ENCODE measurements at places on chromosomes 4 and X.

GRCh38 chr4:109172301-109172700, 130.2 kb downstream of the COL25A1 start:
- no peak for DNase-seq

DNA sequence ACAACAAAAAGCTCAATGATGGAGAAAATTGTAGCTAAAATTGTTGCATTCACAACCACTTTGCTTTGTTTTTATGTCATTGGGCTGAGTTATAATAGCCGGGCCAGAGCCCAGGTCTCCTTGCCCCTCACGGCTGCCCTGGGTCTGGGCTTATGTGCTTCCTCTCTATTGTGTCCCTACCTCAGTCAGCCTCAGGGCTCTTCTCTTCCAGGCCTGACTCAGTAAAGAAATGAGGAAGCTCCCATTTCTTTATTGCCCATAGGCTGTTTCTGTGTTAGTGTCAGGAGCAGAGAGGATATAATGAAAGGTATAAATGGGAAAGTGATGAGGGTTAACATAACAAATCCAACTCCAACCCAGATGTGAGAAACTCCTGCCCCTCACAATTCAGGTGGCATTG, 18.0 kb downstream of the BST1 start:
- no peak for DNase-seq

- no peak for DNase-seq
These were observed 22.2 kb downstream of the MAML3 start for GRCh38 chr4:140131675-140132229.

GRCh38 chr4:7359400-7360062, 75.2 kb downstream of the PSAPL1 start:
- DNase-seq: no peak

DNA sequence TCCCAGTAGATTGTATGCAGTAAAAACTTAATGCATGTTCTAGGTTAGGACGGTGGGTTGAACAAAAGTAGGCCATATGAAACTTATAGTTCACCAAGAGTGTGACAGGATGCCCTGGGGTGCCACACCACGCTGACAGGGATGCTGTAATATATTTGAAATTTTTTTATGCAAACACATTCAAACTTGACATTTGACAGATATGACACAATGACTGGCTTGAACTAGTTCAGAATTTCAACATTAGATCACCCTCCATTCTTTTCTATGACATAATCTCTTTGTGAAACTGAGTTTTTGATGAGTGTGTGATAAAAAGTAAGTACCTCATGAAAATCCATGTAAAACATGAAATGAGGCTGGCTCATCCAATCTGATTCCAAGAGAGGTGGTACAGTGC, 198.4 kb downstream of the PALLD start:
- no peak for DNase-seq

- no peak for DNase-seq
These were observed 28.0 kb upstream of the RBM41 start for GRCh38 chrX:107146670-107147069.

- no peak for DNase-seq
These were observed 18.0 kb downstream of the ETDC start for GRCh38 chrX:135327299-135327698.

DNA sequence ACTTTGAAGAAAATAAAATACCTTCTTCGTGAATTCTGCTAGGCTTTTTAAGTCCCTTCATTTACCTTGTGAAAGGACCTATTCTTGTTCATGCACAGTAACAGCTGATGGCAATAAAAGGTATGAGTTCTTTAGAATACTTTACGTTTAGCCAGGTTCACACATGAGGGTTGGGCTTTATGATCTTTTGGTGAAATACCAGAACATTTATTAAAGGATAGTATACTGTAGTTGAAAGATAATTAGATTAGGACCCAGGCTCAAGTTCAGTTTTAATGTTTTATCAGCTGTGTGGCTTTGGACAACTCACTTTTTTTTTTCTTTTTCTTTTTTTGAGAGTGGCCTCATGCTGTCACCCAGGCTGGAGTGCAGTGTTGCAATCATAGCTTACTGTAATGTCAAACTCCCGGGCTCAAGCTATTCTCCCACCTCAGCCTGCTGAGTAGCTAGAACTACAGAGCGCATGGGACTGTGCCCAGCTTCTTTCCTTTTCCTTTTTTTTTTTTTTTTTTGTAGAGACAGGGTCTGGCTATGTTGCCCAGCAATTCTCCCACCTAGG, 28.2 kb upstream of the NEIL3 start:
- DNase-seq: no peak

- no peak for DNase-seq
These were observed 4.6 kb upstream of the KANTR start for GRCh38 chrX:53089224-53089842.

GRCh38 chr4:40570348-40571077, 59.2 kb downstream of the RBM47 start:
- no peak for DNase-seq

DNA sequence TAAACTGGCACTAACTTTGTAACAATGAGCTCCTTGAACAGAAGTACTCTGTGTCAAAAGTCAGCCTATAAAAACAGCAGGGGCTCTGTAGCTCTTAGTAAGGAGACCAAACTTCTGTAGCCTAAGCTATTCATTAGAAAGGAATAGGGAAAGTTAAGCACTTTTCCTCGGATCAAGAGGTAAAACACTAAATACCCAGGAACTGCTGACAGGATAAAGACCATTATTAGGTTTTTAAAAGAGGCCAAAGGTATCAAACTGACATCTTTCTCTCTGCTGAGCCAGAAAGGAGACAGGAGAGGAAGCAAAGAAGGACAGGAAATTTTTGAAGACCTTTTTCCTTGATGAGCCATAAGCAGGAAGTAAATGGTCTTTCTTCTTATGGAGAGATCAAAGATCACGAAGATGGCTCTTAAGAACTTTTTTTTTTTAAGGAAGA, 31.9 kb downstream of the ANAPC10 start:
- DNase-seq: no peak

DNA sequence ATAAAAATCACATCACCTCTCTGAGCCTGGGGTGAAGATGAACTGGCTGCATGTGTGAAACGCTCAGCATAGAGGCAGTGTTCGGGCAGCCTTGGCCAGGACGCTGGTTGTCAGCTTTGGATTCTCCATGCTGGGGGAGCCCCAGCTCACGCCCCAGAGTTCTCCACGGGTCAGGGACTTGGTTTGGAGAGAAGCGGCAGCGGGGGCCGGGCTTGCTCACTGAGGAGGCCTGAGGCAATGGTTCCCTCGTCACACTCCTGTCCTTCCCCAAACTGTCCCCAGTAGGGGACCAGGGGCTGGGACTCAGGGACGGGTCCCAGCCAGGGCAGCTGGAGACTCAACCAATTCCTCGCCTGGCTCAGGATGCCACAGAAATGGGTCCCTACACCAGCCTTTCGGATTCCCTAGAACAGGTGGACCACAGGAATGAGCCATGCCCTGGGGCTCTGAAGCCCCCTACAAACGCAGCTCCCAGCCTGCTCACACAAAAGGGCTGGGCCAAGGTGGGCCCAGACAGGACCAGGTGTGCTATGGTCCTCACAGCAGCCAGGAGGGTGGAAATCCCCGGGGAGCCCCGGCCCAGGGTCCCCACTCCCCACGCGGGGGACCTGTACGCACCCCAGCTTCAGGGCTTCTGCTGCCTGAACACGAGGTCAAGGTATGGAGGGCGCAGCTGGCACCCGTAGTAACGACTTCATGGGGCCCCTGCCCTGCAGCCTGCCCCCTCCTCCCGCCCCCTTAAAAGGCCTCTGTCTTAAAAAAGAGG, 1.4 kb downstream of the MXD4 start:
- no peak for DNase-seq

Measured in vagina (tissue), 2 donors.